ENCODE measurements at places on chromosomes 11 and 22. TPM values are rescaled to one million over a fixed set of nuclear protein-coding genes. Genes with fewer than 3 reads are reported as not detected.

- peak overlapping the region; percentile 60 for H3K27ac ChIP-seq
- DNase-seq: peak; percentile 94
- peaks cover 20% of the 10 kb centered on the region for H3K36me3 ChIP-seq
These were observed 114.1 kb downstream of the MICAL2 start for GRCh38 chr11:12224537-12224893.

DNA sequence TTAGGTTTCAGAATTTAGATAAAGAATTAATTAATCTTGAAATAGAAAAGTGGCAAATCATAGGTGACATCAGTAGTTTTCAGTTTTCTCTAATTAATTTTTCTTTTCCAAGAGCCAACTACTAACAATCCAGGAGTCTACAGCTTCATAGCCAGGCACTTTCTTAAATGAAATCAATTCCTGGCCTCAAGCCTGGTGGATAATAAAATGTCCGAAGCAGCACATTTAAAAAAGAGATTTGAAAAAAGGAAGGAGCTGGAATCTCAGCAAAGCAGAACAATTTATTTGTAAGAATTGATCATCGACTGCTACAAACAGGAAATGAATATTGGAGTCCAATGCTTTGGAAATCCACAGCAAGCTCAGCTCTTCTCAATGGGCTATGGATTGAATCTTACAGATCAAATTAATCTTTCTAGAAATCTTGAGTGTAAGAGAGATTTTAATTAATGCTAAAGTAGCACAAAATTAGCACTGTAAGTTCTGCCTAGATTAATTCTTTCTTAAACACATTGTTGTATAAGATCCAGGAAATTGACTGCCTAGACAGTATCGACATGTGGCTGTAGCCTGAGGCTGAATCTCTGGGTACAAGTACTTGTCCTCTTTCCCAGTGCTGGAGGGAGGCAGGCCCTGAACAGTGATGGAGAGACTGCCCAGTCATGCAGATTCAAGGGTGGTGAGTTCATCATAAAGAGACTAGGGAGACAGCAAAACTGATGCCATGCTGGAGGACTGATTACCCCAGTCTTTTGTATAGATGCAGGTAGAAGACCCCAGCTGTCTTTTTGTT, 167.8 kb upstream of the POU2AF2 start:
- no peaks in the 10 kb centered on the region for H3K27me3 ChIP-seq
- H3K27ac ChIP-seq: no peak overlapping the region
- DNase-seq: no peak

DNA sequence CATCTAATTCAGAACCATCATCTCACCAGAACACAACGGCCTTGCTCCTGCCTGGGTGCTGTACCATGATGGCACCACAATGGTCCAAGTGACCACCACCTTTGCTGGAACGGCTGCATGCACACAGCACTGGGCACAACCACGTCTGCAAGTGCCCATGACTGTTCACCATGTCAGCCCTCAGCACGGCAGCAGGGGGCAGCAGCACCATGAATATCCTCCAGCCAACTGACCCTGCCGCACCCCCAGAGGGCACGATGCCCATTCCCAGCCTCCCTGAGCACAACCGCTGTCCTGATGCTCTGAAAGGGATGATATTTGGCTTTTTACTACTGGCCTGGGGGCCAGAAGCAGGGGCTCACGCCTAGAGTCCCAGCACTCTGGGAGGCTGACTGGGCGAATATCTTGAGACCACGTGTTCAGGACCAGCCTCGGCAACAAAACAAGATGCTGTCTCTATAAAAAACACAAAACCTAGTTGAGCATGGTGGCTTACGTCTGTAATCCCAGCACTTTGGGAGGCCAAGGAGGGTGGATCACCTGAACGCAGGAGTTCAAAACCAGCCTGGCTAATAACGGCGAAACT, 25.7 kb downstream of the DRD4 start:
- H3K4me3 ChIP-seq: no peak overlapping the region
- H3K4me1 ChIP-seq: no peaks in the 10 kb centered on the region
- peak; percentile 18 for DNase-seq
- no peaks in the 10 kb centered on the region for H3K27me3 ChIP-seq

DNA sequence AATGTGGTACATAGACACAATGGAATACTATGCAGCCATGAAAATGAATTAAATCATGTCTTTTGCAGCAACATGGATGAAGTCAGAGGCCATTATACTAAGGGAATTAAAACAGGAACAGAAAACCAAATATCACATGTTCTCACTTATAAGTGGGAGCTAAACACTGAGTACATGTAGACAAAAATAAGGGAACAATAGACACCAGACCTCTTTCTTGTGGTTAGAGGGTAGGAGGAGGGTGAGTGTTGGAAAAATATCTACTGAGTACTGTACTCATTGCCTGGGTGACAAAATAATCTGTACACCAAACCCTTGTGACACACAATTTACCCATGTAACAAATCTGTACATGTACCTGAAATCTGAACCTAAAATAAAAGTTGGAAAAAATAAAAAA, 59.1 kb upstream of the ANO5 start:
- no peaks in the 10 kb centered on the region for H3K27me3 ChIP-seq
- H3K27ac ChIP-seq: no peak overlapping the region
- DNase-seq: no peak
- H3K4me1 ChIP-seq: no peaks in the 10 kb centered on the region
- no peaks in the 10 kb centered on the region for H3K36me3 ChIP-seq

DNA sequence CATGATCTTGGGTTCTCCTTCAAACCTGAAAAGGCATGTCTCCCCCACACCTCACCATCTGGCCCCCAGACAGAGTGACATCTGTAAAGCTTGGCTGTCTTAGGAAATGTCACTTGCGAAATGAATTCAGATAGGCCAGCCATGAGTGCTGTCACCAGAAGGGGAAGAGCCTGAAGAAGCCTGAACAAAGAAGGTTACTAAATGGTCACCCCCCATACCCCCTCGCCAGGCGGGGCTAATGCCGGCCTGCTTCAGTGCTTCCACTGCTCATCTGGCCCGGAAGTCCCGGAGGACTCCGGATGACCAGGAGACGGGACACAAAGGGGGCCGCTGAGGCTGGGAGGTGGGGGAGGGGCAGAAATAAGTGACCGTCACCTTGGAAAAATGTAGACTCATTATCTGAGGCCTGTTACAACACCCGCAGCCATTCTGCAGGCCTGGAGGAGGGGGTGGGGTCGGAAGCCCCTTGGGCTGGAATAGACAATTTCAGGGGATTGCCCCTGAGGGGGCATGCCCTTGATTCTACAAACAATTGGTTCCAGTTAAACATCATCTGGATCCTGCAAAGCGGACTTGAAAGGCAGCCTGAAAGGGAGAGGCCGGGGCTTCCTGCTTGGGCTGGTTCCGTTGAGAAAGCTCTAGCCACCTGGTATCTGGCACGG, 43.2 kb downstream of the NAT10 start:
- H3K4me1 ChIP-seq: no peaks in the 10 kb centered on the region
- H3K27ac ChIP-seq: no peak overlapping the region
- DNase-seq: no peak
- no peaks in the 10 kb centered on the region for H3K27me3 ChIP-seq

GRCh38 chr11:9025101-9025850, 21.5 kb upstream of the NRIP3 start:
- no peak overlapping the region for H3K27ac ChIP-seq
- H3K4me1 ChIP-seq: no peaks in the 10 kb centered on the region
- no peaks in the 10 kb centered on the region for H3K36me3 ChIP-seq
- H3K4me3 ChIP-seq: no peak overlapping the region
- H3K27me3 ChIP-seq: no peaks in the 10 kb centered on the region

DNA sequence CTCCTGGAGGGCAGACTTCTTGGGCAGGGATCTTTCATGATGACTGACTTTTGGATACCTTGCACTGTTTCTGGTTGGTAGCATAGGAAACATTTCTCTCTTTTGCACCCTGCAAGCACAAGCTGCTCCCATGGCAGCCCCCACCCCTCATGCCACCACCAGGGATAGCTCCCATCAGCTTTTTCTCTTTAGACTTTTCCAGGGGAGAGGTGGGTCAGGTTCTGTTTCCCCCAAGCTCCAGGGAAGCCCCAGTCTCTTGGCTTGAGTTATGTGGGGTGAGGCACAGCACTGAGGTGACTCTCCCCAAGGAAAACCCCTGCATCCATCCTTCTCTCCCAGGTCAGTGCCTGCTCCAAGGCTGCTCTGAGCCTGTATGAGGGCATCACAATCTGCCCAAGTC, 22.5 kb downstream of the LRRC32 start:
- H3K27ac ChIP-seq: no peak overlapping the region
- H3K27me3 ChIP-seq: no peaks in the 10 kb centered on the region
- H3K4me1 ChIP-seq: no peaks in the 10 kb centered on the region

- no peaks in the 10 kb centered on the region for H3K36me3 ChIP-seq
- no peaks in the 10 kb centered on the region for H3K4me1 ChIP-seq
- H3K27ac ChIP-seq: no peak overlapping the region
- no peaks in the 10 kb centered on the region for H3K27me3 ChIP-seq
- no peak for DNase-seq
These were observed 557.1 kb upstream of the CADM1 start for GRCh38 chr11:116061322-116061721.

DNA sequence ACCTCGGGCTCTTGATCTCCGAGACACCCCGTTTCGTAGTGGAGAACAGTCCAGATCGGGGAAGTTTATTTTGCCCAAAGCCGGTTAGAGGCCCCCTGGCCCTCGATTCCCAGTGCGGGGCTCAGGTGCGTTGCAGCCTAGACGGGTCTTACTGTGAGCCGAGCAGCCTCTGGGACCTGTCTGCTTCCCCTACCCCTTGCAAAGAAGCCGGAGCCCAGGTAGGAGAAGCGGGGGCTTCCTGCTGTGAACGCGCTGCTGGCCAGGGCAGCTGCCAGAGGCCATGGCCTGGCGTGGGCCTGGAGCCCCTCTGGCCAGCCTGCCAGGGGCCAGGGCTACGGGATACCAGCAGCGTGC, 621 bp downstream of the TSPO start:
- H3K27ac ChIP-seq: peak overlapping the region; percentile 68
- H3K36me3 ChIP-seq: no peaks in the 10 kb centered on the region
- no peaks in the 10 kb centered on the region for H3K27me3 ChIP-seq
- peaks cover 18% of the 10 kb centered on the region for H3K4me1 ChIP-seq

DNA sequence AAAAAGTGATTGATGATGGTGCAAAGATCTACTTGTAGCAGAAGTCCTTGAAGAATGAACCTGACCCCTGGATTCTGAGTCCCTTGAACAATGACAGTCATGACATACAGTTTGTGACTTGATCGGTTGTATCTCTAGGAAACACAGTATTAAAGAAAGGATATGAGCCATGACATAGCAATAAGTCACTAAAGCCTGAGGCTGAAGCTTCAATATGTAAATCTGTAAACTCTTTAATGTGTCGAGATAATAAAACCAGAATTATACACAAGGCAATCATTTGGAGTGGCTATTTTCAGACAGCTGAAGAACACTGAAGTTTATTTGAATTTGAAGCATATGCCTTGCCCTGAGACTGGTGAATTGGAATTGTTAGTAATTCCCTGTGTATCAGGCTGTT, 911.5 kb upstream of the RAG2 start:
- H3K4me1 ChIP-seq: no peaks in the 10 kb centered on the region
- no peaks in the 10 kb centered on the region for H3K27me3 ChIP-seq
- no peak for DNase-seq
- H3K36me3 ChIP-seq: no peaks in the 10 kb centered on the region

DNA sequence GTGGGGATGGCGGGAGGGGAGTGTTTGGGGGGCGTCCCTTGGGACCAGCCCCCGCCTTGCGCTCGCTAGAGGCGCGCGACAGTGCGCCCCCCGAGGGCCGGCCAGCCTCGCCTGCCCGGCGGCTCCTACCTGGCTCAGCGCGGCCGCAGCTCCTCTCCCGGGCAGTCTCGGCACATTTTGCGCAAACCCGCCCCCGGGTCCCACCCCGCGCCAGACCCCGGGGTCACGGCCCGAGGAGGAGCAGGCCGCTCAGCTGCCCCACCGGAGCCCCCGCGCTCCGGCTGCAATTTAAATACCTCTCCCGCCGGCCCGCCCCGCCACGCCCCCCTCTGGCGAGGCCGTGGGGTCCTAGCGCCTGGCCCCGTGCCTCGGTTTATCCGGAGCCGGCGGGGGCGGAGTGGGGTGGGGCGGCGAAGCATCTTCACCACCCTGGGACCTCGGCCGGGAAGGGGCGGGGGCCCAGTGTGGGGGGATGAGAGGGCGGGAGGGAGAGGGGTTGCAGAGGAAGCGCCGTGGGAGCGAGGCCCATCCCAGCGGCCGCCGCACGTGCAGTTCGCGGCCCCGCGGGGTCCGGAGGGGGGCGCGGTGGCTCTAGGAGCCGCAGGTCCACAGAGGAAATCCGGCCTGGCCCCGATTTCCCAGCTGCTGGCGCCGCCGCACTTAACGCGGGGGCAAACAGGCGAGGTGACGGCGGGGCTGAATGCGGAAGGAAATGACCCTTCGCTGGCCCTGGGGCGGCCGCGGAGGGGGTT, at the start of gene LRRC32:
Gene LRRC32, minus strand, starts transcription at position 263 of the 752 bp plus-strand sequence. CDS start 4,793 bp downstream, outside the sequence.
- DNase-seq: no peak
- H3K27me3 ChIP-seq: no peaks in the 10 kb centered on the region
- peaks cover 34% of the 10 kb centered on the region for H3K4me1 ChIP-seq

- no peak for DNase-seq
- no peak overlapping the region for H3K27ac ChIP-seq
- H3K4me3 ChIP-seq: no peak overlapping the region
- no peaks in the 10 kb centered on the region for H3K27me3 ChIP-seq
- no peaks in the 10 kb centered on the region for H3K4me1 ChIP-seq
These were observed 40.4 kb downstream of the KIAA1671 start for GRCh38 chr22:24992946-24993345.

- no peak for DNase-seq
- H3K27ac ChIP-seq: no peak overlapping the region
- H3K4me1 ChIP-seq: no peaks in the 10 kb centered on the region
- H3K27me3 ChIP-seq: peaks cover 3% of the 10 kb centered on the region
These were observed 2.9 kb upstream of the SHANK2 start for GRCh38 chr11:71255323-71255722.

- H3K36me3 ChIP-seq: no peaks in the 10 kb centered on the region
- no peaks in the 10 kb centered on the region for H3K27me3 ChIP-seq
- no peak overlapping the region for H3K4me3 ChIP-seq
- no peak for DNase-seq
- H3K27ac ChIP-seq: no peak overlapping the region
These were observed 63.5 kb downstream of the MICAL3 start for GRCh38 chr22:17960695-17961445.

The OR10G7 gene
- total RNA-seq: not detected

The ASPHD2 gene
- 4.1 TPM for total RNA-seq

The SYT8 gene
- total RNA-seq: not detected

The HPX gene
- 1.3 TPM for total RNA-seq

The LYVE1 gene
- total RNA-seq: not detected

The TNNI2 gene
- total RNA-seq: not detected

The CRYBB3 gene
- not detected for total RNA-seq

The CNIH2 gene
- 1.4 TPM for total RNA-seq

The APOL4 gene
- not detected for total RNA-seq

The PGA5 gene
- total RNA-seq: not detected

The GPR137 gene
- total RNA-seq: 34.7 TPM

The TMEM45B gene
- total RNA-seq: 34.4 TPM

The C11orf87 gene
- total RNA-seq: not detected

Data from CD4-positive, alpha-beta memory T cell (primary cell).